ENCODE measurements at places on chromosomes 7 and 10.

GRCh38 chr7:34058801-34059135, 153.4 kb downstream of the BMPER start:
- no peak for DNase-seq

GRCh38 chr10:124516181-124516580, 54.6 kb downstream of the LHPP start:
- no peak for DNase-seq

- no peak for DNase-seq
Measured at GRCh38 chr10:3873728-3874461, 88.9 kb upstream of the KLF6 start.

DNA sequence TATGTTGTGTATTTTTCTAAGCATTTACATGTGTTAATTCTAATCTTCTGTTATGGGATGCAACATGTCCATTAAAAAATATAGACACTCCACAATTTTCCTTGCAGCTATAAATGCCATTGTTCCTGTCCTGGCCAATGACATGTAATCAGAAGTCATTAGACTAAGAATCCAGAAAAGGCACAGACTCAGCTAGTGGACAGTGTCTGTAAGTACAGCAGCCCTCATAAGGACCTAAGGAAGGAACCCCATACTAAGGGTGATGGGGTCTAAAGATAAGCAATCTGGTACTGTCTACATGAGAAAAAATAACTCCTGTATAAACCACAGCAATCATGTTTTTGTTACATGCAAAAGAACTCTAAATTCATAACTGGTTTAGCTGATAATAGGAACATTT, 115.9 kb downstream of the GPR85 start:
- no peak for DNase-seq

GRCh38 chr7:98556288-98556687, 60.8 kb upstream of the NPTX2 start:
- DNase-seq, result no peak

- DNase-seq, result no peak
Measured at GRCh38 chr7:142896741-142897379, 11.3 kb upstream of the TRPV6 start.
